ENCODE measurements at places on chromosomes 3 and 15.

DNA sequence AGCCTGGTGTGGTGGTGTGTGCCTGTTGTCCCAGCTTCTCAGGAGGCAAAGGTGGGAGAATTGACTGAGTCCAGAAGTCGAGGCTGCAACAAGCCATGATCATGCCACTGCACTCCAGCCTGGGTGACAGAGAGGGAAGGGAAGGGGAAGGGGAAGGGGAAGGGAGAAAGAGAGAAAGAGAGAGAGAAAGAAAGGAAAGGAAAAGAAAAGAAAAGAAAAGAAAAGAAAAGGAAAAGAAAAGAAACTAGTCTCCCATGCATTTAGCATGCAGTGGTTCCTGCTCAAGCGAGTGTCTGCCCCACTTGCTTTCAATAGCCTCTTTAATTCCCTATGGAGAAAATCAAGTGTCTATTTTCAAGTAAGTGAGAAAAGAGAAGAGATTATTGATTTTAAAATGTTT is 20.6 kb upstream of the CAPN7 start:
- DNase-seq, result no peak

DNA sequence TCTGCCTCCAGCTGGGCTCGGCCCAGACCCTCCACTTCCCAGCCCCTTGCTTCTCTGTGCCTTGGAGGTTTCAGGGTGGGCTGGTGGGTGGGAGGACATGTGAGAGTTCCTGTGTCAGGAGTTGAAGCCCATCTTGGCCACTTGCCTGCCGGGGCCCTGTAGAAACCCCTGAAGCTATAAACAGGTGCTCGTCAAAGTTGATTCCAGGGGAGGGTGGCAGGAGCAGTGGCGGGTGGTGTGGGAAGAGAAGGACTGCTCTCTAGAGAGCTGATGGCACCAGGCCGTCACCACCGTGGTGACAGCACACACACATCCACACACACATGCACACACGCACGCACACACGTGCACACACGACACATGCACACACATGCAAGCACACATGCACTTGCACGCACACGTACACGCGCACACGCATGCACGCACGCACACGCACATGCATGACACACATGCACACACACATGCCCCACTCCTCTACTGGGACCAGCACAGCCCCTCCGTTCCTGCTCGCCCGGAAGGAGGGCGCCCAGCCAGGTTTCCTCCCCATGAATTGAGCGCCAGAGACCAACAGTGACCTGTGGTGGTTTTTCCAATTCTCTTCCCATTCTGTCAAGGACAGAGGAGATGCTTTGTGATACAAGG is 56.3 kb upstream of the CGNL1 start:
- DNase-seq, result no peak

GRCh38 chr3:25576146-25576545 is 88.6 kb downstream of the TOP2B start:
- DNase-seq, result peak; percentile 16

GRCh38 chr3:63029326-63029725 is 154.1 kb upstream of the CADPS start:
- no peak for DNase-seq
